Epithelial cell of proximal tubule (primary cell): ENCODE measurements at places on chromosomes 12 and 14.

DNA sequence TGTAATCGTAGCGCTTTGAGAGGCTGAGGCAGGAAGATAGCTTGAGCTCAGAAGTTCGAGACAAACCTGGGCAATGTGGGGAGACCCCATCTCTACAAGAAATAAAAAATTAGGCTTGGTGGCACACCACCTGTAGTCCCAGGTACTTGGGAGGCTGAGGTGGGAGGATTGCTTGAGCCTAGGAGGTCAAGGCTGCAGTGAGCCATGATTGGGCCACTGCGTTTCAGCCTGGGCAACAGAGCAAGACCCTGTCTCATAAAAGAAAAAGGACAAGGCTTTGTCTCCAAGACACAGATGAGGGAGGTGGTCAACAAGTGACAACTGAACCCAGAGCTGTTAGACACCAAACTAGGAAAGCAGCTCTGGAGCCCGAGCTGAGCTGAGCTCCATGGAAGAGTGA, 14.5 kb upstream of the TAMALIN start:
- DNase-seq, result no peak

DNA sequence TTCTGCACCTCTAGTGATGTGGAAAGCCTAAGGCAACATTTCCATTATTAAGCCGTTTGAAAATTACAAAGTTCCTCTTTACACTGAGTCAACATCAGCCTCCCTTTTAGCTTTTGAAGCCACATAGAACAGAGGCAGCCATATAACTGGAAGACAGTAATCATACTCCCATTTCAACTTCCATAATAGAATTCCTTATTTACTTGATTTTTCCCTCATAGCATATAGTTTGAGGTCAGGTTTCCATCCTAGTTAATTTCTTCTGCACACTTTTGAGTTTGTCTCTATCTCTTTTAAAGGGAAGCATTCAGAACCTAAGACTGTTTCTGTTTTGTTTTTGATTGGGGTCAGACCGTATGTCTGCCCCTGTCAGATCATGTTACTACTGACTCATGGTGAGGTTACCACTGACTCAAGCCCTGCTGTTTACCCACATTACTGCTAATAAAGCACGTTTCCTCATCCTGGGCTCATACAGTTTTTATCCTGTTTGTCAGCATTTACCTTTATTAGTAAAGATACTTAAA, 161.0 kb downstream of the SLC38A4 start:
- DNase-seq, result peak; percentile 82

DNA sequence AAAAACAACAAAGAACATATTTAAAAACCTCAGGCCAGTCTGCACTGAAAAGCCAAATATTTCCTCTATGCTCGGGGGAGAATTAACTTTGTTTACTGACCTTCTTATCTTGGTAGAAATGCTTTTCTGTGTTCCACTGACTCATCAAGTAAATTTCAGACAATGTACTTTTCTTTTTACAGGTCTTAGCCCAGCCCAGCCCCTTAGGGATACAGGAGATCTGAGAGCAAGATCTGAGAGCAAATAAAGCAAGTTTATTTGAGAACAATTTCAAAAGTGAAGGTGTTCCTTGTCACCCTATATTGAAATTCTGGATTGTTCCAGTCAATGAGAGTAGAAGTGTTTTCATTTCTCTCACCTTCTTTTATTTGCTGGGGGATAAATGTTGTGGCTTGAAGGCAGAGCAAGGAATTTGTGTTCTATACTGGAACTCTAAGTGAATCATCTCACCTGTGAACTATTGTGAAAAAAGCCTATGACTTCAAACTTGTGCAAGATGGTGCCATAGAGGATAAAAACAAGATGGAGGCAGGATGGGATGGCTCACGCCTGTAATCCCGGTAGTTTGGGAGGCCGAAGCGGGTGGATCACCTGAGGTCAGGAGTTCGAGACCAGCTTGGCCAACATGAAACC, 7.9 kb upstream of the GPRC5A start:
- DNase-seq, result no peak

DNA sequence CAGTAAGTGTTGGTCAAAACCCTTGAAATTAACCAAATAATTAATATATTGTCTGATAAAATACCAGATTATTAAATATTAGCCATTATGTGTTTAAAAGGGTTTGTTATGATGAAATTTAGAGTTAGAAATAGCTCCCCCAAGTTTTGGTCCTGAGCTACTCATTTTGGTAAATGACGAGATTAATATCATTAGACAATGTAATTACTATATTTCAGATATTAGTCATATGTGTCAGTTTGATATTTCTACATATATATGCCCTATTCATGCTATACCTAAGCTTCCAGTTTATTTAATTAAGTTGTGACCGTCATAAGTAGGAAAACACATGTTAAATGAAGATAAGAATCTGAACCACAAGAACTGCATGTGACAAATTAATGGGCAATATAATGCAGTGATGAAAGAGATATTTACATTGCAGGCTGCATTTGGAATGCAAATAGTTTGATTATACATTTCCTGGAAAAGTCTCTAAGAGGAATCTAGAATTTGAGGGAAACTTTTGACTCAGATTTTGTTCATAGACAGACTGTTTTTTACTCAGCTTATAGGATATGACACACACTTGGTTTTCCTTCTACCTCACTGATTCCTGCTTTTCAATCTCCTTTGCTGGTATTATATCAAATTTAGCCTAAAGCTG, 70.5 kb downstream of the TBC1D30 start:
- no peak for DNase-seq

GRCh38 chr14:98173305-98173704, 1098.7 kb downstream of the BCL11B start:
- DNase-seq, result no peak

- no peak for DNase-seq
These were observed 515.4 kb downstream of the FUT8 start for GRCh38 chr14:65927931-65928356.

GRCh38 chr14:49961270-49962222, 68.7 kb downstream of the ARF6 start:
- no peak for DNase-seq

- DNase-seq, result no peak
These were observed 69.9 kb downstream of the TBK1 start for GRCh38 chr12:64521833-64522232.

DNA sequence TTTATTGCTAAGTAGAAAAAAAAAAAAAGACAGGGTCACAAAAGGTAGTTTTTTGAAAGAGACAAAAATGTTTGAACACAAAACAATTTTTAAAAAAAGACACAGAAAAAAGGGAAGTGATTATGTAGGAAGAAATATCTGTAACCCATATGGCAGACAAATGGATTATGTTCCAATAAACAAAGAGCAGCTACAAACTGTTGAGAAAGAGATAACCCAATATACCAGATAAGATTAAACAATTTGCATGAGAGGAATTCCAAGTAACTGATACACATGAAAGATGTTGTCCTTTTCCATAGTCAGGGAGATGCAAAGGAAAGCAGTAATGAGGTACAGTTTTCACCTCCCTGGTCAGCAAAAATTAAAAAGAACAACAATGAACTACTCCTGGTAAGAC, 44.9 kb downstream of the PTPRR start:
- no peak for DNase-seq

GRCh38 chr14:75634848-75635247, 25.8 kb downstream of the ERG28 start:
- no peak for DNase-seq

DNA sequence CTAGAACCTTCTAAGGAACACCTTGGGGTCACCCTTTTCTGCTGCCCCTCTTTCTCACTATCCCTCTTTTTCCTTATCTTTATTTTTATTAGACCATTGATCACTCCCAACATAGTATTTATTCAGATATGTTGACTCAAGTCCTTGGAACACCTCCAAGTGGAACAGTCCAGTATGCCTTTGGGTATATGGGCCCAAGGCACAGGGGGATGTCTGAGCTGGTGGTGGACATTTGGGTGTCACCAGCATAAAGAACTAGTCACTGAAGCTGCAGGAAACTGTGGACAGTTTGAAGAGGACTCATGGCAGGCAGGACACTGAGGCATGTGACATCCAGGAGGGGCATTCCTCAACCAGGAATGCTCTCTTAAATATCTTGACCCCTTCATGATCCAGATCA, 105.6 kb downstream of the VEZT start:
- no peak for DNase-seq

DNA sequence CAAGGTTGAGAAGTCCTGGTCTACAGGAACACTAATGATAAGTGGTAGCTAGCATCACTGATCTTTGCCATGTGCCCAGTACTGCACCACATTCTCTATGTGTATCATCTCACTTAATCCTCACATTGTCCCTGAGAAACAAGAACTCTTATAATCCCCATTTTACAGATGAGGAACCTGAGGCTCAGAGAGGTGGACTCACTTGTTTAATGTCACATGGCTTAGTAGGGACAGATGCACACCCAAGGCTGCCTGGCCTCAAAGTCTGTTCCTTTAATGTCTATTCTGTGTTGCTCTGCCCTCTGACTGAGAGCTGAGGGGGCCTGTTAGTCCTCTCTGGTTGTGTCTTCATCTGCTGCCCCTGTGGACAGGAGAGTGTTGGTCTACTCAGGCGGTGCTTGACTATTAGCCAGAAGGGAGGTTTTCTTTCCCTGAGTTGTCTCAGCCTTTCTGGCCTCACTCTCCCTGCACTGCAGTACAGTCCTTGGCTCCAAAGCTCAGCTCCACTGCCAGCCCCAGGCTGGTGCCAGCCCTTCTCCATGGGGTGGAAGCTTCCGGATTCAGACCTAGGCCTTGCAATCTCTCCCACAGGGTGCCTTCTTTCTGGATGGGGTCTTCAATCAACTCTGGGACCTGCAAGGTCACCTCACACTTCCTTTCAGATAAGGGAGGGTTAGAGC, 4.9 kb upstream of the DYNLL1 start:
- no peak for DNase-seq

- no peak for DNase-seq
These were observed 81.4 kb downstream of the NTN4 start for GRCh38 chr12:95709152-95709551.

DNA sequence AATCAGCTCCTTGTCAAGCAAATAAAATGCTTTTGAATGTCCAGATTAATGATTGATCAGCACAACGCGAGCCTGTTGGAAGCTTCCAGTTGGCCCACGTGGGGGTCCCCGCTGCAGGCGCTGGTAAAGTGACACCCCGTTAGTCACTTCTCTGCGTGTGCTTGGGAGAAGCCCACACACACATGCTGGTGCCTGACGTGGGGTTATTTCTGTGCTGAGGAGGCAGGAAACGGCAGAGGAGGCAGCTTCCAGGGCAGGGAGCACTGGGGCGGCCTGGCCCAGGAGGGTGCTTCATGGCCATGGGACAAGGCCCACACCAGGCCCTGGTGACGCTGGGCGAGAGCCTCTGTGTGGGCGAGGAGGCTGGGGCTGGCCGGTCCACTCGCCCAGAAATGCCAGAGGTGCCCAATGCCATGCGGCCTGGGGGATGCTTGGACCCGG, 101.5 kb downstream of the KIF26A start:
- DNase-seq, result no peak
